T-helper 22 cell (primary cell): ENCODE measurements at places on chromosomes 11 and 22.

GRCh38 chr11:111977146-111978027 lies 40.2 kb downstream of the DIXDC1 start:
- DNase-seq: no peak

GRCh38 chr11:117229411-117229810 lies 2.5 kb downstream of the PCSK7 start:
- no peak for DNase-seq

GRCh38 chr11:115939104-115939730 lies 435.0 kb upstream of the CADM1 start:
- no peak for DNase-seq

GRCh38 chr11:84607975-84608836 lies 1018.9 kb downstream of the DLG2 start:
- DNase-seq: no peak

DNA sequence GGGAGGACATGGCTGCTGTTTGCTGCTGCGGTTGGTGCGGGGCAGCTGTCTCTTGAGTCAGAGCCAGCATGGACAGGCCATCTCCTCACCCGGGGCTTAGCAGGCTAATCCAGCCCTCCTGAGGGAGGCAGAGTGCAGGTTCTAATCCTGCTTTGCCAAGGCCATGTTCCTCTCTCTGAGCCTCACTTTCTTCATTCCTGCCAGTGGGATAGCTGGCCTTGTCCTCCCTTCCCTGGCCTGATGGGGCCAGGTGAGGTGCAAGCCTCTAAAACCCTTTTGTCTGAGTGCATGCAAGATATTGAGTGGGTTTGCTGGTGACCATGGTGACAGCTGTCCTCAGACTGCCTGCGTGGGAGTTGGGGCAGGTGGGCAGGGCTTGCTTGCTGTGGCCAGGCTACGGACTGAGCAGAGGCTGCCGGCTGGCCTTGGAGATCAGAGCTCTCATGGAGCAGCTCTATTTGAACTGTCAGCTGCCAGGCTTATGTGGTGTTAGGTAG lies 3.6 kb downstream of the USP35 start:
- no peak for DNase-seq

GRCh38 chr11:129694538-129694937 lies 121.1 kb upstream of the TMEM45B start:
- DNase-seq: no peak

- DNase-seq: no peak
These were observed 217.1 kb upstream of the KIRREL3 start for GRCh38 chr11:127217452-127218274.

GRCh38 chr22:33579448-33580093 lies 340.7 kb downstream of the LARGE1 start:
- DNase-seq: no peak

GRCh38 chr11:75667255-75667830 lies 1.5 kb downstream of the MAP6 start:
- no peak for DNase-seq

GRCh38 chr11:59510941-59511589 lies at the start of gene OR4D9:
Gene OR4D9 (plus strand): TSS chr11:59511539. CDS start chr11:59514913, 3,374 bp downstream.
- no peak for DNase-seq

DNA sequence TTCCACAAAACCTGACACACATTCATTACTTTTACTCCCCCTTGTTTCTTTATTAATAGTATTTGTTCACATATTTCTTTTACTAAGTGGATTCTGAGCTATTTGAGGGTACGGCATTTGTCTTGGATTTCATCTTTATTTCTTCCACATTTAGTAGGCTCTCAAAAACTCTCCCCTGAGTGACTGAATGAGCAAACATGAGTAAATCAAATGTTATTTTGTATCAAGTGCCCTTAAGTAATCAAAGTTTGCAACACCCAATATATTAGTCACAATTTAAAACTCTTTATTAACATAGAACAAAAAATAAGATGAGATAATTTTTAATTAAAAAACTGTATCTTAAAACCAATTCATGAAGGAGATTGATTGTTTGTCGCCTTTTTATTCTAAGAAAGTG lies 1101.9 kb upstream of the TENM4 start:
- no peak for DNase-seq

DNA sequence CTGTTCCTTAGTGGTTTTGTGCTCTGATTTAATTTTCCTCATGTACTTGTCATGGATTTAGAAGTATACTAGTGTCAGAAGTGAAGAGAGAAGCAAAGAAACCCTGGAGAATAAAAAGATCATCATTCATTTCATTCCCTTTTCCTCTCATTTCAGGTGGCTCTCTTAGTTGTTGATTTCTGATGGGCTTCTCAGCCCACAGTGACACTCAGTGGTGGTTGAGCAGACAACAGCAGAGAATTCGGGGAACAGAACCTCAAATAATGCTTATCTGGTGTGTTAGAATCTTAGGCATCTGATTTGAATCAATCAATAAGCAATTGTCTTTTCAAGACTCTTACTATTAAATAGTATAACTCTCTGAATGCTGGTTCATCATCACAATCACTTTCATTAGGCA lies 1289.4 kb downstream of the FAM181B start:
- DNase-seq: no peak

GRCh38 chr11:44915621-44916020 lies 35.1 kb downstream of the TP53I11 start:
- DNase-seq: no peak

GRCh38 chr11:776561-777287 lies 563 bp downstream of the GATD1 start:
- no peak for DNase-seq

- no peak for DNase-seq
These were observed 290.3 kb upstream of the API5 start for GRCh38 chr11:43021466-43021865.

DNA sequence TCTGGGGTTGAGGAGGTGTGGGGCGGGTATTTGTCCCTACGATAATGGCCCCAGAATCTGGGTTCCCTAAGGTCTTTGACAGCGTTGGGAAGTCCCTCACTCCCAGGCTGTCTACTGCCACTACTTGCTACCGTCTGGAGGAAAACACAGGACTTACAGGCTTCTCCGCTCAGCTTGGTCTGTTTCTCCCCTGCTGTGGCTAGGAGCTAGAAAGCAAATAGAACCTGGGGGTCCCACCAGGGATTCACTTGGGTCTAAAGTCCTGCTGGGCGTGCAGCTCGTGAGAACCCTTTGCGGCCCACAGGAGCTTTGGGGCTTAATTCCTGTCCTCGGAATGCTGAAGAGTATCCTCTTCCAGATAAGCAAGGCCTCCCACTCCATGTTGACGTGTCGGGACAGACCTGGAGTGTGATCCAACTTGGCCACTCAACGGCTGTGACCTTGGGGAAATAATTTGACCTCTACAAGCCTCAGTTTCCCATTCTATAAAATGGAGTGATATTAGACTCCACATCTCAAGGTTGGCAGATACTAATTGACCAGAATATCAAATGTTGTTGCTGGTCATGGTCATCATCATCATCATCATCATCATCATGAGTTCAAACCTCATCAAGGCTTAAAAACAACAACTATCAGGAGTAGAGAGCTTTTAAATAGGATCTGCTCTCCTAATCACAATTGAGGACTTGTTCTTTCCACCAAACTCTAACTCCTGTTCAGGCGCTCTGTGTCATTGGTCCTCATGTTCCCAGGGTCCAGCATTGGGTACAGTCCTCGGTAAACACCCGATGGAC lies 1.7 kb upstream of the MYBPC3 start:
- no peak for DNase-seq

DNA sequence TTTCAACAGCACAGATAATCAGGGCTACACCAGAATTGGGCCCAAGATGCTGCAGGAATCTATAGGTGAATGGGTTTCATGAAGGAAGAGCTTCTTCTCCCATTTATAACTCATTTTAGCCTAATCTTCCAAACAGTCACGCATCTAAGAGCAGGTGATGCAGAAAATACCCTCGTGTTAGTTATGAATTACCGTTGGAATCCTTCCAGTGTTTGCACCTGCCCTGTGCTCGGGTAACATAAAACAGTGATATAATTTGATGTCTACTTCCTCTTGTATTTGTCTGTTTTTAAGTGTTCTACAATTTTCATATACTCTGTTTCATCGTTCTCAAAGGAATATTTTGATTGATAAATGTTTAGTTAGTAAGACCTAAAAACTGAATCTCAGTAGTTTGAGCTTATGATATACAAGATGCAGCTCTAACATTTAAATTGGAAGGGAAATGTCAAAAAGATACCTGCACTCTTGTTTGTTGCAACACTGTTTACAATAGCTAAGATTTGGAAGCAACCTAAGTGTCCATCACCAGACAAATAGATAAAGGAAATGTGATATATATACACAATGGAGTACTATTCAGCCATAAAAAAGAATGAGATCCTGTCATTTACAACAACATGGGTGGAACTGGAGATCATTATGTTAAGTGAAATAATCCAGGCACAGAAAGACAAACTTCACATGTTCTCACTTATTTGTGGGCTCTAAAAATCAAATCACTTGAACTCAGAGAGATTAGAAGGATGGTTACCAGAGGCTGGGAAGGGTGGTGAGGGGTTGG lies 42.1 kb downstream of the PPARA start:
- DNase-seq: no peak

DNA sequence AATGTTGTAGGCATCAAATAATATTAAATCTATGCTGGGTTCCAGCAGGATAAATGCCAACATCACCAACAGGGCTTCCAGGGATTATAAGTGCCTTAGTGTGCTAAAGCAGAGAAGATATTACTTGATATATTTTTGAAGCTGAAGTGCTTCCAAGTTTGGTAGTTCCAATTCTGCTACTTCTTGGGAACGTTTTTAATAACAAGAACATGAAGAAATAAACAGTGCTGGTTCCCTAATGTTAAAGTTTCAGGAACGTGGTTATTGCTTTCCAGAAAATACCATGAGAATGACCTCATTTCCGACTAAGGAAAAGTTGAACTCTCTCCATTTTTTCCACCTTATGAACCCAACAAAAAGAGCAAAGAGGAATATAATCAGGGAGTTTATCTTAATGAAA lies 4.6 kb upstream of the RNF185 start:
- DNase-seq: no peak
